Vagina (tissue), 2 donors: ENCODE measurements at places on chromosomes 12 and 14. TPM values are rescaled to one million over a fixed set of nuclear protein-coding genes. Genes with fewer than 3 reads are reported as not detected.

The TTC6 gene
- 4.4 TPM for total RNA-seq

DNA sequence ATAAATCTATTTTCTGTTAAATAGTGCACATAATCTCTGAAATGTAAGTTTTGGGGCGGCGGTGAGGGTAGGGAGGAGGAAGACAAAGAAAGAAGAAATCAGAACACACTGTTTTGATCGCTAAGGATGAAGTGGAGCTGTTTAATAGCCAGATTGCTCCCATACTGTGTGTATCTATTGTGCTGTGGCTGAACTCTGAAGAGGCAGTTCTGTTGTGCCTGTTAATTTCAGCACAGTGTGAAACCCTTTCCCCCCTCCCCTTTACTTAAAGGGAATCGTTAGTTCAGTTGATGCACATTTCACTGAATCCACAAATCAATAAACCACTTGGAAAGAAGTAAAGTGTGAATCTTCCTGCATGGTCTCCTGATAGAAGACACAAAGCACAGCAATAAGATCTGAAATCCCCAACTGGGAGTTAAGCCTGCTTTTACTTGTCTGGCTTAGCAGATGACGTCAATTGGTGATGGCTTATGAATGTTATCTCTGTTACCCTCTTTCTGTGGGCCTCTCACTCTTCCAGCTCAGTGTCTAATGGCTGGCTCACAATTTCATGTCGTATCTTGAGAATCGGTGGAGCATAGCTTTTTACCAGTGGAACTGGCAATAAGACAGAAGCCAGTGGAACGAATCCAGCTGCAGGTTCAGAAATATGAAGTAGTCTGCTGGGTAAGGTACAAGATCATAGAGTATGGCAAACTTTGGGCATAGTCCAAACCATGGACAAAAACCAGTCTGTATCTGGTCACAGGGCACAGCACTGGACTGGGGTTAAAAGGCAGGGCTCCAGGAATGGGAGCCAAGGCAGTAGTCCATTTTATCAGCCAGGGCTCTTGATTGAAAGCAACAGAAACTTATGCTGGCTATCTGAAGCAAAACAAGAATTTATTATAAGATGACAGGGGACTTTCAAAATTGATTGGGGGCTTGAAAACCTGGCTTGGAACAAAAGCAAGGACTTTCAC lies 413.5 kb upstream of the SEL1L start:
- no peak for DNase-seq

DNA sequence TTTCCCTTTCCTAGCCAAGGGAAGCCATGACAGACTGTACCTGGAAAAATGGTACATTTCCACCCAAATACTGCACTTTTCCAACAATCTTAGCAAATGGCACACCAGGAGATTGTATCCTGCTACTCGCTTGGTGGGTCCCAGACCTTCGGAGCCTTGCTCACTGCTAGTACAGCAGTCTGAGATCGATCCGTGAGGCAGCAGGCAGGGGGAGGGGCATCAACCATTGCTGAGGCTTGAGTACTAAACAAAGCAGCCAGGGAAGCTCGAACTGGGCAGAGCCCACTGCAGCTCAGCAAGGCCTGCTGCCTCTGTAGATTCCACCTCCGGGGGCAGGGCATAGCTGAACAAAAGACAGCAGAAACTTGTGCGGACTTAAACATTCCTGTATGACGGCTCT lies 218.8 kb downstream of the LRIG3 start:
- no peak for DNase-seq

DNA sequence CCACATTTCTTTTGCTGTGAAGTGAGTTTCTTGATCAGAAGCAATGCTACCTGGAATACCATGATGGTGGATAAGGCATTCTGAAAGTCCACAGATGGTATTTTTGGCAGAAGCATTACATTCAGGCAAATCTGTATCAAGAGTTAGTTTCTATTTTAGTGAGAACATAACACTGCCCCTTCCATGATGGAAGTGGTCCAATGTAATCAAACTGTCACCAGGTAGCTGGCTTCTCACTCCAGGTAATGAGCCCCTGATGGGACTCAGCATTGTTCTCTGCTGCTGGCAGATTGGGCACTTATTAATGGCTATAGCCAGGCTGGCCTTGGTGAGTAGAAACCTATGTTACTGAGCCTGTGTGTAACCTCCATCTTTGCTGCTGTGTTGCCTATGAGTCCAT lies 80.7 kb downstream of the KCNA5 start:
- no peak for DNase-seq

GRCh38 chr12:118368821-118369220 lies 3.9 kb downstream of the TAOK3 start:
- no peak for DNase-seq

DNA sequence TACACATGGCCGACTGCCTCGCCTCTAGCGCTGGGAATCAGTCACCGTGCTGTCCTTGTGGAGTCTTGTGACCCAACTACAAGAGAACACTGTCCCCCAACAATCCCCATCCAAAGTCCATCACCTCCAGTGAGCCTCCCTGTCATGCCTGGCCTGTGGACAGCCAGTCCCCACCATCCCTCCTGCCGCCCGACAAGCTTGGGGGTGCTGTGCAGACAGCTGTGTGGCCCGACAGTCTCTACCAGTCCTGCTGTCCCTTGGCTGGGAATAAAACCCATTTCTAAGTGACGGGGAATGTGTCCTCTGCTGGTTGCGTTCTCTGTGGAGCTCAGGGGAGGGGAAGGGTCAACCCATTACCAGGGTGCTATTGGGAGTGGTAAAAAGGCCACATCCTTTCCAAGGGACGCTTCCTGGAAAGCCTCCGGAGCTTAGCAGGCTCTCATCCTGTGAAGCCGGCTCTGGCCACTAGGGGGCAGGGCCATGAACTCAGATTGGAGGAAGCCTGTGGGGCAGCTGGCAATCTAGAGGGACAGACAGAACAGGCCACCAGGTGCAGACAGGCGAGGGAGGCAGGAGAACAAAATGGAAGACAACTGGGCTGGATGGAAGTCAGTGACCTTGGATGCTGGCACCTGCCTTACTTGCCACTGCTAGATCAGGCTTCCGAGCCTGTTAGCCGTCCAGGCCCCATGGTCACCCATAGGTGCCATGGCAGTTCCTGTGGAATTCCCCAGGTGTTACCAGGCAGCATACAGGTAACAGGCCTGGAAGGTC lies 12.0 kb upstream of the BLTP3B start:
- no peak for DNase-seq

The MYH6 gene
- total RNA-seq = not detected

DNA sequence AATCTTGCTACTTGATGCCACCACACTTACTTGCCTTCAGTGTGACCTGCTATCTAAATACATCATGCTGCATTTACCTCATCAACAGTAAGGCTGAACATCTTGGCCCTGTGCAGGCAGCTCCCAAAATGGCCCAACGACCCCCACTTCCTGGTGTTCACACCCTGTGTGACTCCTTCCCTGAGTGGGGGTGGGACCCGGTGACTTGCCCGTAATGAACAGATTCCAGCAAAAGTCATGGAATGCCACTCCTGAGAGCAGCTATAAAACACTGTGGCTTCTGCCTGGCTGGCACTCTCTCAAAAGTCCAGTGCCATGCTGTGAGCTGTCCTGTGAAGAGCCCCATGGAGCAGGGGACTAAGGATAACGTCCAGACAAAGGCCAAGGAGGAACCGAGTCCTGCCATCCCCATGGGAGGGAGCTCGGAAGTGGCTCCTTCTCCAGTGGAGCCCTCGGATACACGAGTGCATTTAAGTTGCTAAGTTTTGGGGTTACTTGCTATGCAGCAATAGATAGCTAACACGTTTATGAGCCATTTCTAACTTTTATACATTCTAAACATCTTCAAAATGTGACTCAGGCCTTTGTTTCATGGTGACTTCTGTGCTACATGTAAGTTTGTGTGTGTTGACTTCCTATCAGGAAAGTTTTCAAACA lies 33.0 kb downstream of the P2RX2 start:
- no peak for DNase-seq

DNA sequence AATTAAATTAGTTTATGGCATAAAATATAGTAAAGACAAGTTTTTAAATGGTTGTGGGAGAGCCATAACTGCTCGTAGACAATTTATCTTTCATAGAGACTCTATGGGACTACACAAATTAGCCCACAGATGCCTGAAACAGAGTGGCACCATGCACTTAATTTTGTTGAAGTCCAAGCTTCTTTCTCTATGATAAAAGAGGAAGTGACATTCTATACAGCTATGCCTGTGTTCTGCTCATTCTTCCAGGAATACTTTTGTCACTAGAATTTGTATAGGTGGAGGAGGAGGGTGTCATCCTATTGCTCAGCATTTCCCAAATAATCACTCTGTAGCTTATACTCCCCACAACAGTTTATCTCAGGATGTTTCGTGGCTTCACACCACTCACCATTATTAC lies 43.7 kb upstream of the KICS2 start:
- no peak for DNase-seq

GRCh38 chr12:66952668-66953067 lies 273.8 kb upstream of the GRIP1 start:
- no peak for DNase-seq

DNA sequence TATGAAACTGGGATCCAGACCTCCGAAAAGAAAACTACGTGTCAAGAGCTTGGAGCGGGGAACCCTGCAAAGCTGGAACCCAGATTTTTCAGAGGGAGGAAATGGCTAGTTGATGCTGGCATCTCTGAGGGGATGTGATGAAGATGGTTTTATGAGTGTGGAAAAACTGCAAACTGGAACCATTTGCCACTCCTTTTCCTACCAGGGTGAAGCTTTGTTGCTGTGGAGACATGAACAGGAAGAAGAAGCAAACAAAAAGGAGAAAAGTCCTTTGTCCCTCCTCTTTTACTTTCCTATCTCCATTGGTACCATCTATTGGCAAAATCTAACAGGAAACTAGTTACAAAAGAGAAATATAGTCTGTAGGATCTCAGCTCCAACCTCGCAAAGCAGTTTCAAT lies 39.2 kb downstream of the CDK17 start:
- DNase-seq = no peak

DNA sequence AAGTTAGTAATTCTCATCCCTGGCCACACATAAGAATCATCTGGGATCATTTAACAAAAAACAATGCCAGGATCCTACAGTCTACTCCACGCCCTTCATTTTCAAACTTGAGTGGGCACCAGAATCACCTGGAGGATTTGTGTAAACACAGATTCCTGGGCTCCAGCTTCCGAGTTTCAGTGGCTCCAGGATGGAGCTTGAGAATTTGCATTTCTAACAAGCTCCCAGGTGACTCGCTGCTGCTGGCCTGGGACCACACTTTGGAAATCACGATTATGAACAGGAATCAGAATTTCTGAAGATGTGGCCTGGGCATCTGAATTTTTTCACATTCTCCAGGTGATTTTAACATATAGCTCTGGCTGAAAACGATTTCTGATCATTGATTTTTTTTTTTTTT lies 234.8 kb downstream of the CACNA1C start:
- DNase-seq = no peak

The FGF23 gene
- not detected for total RNA-seq

DNA sequence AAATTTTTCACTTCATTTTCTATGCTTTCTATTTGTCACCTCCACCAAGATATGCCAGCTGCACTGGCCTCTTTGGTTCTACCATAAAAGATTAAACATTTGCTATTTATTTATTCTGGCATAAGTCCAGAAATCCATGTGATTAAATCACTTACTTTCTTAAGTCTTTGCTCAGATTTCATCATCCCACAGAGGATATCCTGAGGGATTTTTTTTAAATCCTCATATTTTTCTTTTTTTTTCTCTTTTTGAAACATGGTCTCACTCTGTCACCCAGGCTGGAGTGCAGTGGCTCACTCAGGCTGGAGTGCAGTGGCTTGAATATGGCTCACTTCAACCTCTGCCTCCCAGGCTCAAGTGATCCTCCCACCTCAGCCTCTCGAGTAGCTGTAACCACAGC lies 645.4 kb upstream of the ATXN7L3B start:
- DNase-seq = no peak

- DNase-seq = no peak
These were observed 29.2 kb downstream of the VWF start for GRCh38 chr12:6095269-6095668.

GRCh38 chr14:77125281-77125801 lies 16.2 kb downstream of the ZDHHC22 start:
- DNase-seq = no peak

The MIP gene
- not detected for total RNA-seq

GRCh38 chr14:21308479-21309237 lies 28.8 kb downstream of the RPGRIP1 start:
- peak; percentile 97 for DNase-seq

The KRT82 gene
- not detected for total RNA-seq

The KCNJ8 gene
- total RNA-seq = 17.2 TPM

GRCh38 chr12:43428088-43428600 lies 123.9 kb downstream of the ADAMTS20 start:
- DNase-seq = no peak

DNA sequence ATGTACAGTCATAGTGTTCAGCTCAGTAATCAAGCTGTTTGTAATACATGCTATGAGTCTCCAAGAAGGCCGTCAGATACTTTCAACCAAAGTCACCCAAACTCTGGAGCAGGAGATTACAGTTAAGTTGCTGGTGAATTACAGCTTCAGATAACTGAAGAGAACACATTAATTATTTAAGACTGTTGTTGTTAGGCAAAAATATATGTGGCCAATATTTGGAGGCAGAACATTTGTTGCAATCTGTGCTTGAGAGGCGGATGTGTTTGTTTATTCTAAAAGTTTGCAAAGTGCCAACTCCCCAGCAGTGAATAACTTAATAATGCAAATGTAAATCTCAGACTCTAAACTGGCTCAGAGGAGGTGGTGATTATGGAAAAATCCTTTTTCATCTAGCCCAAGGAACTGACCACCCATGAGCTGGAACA lies 300.7 kb upstream of the TBX3 start:
- DNase-seq = no peak

The SERPINA9 gene
- total RNA-seq = 2.0 TPM

- no peak for DNase-seq
These were observed 20.7 kb upstream of the TCP11L2 start for GRCh38 chr12:106281804-106282203.

DNA sequence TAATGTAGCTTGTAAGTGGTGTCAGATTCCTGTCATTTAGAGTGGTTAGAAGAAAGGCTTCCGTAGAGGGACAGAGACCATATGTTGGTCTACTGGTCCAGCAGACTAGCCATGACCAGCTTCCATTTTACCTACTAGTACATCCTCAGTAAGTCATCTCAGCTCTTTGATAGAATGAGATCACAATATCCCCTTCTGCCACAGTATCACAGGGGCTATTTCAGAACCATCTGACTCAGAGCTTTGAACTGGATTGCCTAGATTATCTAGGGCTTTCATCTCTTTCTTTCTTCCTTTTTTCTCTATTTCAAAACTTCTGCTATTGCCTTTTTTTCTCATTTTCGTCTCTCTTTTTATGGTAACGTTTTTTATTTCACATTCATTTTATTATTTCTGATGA lies 4.7 kb downstream of the ZDHHC17 start:
- no peak for DNase-seq

DNA sequence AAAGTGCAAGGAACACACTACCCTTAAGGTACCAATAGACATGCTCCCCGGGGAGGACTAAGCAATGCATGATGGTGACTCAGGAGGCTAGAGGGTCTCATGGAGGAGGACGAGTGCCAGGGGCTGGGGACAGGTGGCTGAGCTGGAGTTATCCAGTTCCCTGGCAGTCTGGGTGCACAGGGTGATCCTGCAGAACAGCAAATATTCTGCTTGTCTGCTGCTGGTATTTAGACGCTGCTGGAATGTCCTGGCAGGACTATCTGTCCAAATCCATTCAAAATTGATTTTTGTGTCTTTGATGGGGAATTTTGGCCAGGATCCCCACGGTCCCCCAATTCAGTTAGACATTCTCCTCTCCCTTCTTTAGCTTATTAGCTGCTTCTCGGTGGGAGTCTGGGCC lies 138.7 kb downstream of the C12orf75 start:
- DNase-seq = no peak
